ENCODE measurements at places on chromosomes 3 and 15.

GRCh38 chr3:159172473-159172872 is 370.6 kb downstream of the MFSD1 start:
- no peak for DNase-seq

GRCh38 chr3:101941318-101942040 is 92.2 kb downstream of the NFKBIZ start:
- DNase-seq = no peak

- no peak for DNase-seq
These were observed 160.2 kb downstream of the PDCD6IP start for GRCh38 chr3:33958661-33959060.

DNA sequence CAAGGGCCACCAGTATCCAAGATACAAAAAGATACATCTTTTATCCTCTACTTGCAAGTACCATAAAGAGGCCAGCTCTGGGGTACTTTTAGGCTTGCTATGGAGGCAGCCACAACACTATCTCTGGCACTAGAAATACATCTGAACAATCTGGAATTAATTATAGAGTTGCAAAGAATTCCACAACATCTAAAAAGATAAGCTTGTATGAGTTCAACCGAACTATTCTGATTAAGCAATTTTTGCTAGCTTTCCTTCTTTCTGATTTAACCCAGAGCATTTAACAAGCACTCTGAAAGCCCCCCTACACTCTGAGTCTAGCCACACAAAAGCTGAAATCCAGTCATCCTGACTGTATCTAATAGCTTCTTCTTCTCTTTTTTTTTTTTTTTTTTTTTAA is 95.4 kb downstream of the FRMD5 start:
- no peak for DNase-seq

DNA sequence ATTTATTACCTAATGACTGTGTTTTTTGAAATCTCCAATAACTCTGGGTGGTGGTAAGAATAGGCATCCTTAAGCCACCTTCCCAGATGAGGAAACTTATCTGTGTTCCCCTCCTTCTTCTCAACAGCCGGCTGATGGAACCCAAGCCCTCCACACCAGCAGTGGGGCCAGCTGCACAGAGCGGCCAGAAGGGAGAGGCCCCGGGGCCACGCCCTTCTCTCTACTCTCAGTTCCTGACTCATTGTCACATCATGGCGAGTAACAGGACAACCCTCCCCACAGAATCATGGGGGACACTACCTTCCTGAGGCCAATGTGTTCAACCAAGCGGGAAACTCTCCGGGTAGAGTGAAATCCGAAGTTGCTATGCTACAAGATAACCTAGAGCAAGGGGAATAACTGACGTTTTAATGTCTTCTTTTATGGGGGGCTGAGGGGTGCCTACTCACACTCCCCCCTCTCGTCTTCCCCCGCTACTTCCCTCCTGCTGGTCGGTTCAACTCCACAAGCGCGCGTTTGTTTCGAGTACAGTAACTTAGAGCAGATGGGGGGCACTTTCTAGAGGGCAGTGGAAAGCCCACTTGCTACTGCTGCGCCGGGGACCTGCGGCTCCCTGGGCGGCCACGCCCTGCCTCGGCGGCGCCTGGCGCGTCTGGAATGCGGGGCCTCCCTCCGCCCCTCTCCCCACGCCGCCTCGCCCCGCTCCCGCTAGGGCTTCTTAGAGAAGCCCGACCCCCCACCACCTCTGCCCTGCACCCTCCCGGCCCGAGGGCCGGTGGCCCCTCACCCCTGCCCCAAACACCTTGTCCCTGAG is 621 bp downstream of the ANXA2 start:
- no peak for DNase-seq

DNA sequence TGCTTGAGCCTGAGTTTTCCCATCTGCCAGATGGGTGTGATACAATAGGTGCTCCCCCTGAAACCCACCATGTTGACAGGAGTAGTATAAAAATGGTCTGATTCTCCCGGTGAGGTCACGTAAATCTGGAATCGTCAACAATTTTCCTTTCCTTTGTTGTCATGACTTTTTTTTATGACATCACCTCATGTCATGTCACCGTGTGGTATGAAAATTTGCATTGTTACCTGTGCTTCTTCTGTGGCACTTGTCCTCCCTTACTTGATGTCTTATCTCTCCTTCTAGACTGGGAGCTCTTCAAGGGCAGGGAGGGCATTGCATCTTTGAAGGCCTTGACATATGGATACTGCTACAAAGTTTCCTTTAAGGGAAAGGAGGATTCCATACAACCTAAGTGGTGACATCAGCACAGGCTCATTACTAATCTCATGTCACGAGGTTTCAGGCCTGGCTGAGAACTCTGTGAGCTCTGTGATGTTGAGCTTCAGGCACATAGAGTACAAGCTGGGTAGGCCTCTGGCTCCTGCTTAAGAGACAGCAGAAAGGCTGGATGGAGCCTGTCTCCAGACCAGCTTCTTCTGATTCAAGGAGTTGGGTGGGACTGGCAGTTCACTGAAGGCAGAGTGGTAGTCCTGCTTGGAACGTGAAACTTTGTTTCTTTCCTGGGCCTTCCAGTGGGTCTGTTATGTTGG is 66.3 kb downstream of the LPP start:
- no peak for DNase-seq

- DNase-seq = peak; percentile 47
These were observed 127.9 kb downstream of the ST8SIA2 start for GRCh38 chr15:92521624-92522008.

DNA sequence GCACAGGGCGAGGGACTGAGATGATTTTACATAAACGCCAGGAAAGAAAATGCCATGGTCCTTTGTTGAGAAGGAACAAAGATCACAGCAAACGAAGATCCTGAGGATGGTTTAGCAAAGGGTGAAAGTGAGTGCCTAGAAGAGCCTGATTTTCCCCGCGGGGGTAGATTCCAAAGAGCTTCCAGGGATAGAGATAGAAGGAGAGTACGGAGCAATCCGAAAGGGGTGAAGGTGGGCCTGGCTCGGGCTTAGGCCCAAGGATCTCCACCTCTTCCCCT is 977 bp downstream of the CDC25A start:
- no peak for DNase-seq

GRCh38 chr15:52486003-52486996 is 42.4 kb downstream of the MYO5A start:
- no peak for DNase-seq

GRCh38 chr3:190580417-190580816 is 66.5 kb downstream of the IL1RAP start:
- DNase-seq = no peak

- no peak for DNase-seq
These were observed 63.4 kb downstream of the CYP19A1 start for GRCh38 chr15:51274956-51275355.

DNA sequence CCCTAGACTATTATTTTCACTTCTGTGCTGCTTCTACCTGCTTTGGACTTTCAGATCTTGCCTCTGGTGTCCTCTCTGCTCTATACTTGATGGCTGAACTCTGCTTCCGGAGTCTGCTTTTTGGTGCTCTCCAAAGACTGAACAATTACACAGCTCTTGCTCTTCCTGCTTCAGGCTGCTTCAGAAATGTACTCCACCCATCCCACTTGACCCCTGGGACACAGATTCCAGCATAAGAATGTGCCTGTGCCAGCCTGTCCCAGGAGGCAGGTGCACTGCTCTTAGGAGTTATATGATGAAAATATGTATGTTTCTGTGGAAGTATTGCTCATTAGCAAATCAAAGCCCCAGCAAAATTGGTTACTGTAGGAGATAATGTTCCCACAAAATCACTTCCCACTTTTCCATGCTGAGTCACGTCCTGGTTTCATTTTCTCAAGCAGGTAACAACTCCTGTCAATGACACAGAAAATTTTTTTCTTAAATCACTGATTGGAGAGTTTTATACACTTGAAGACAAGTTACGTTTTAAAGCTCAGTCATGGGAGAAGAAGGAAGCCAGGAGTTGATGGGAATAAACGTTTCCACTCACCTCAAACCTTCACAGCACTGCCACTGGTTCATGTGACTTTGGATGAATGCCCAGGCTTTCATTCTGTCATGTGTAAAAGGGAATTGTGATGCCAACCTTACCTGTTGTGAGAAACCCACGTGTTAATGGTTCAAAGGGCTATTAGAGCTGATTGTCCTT is 239.4 kb upstream of the ZPLD1 start:
- no peak for DNase-seq

DNA sequence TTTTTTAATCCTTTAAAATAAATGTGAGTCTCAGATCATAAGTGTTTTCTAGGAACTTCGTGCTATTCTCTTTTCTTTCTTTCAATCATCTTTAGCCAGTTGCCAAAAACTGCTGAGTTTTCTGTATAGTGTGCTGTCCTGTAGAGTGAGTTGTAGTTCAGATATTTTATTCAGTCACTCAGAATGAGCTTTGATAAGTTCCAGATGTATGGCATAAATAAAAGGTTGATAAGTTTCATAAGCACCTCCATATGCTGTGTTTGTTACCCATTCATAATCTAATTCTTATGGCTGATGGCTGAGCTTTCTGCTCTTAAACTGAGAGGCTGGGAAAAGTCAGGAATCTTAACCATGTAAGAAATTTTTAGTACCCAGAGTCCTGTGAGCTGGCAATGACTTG is 59.3 kb upstream of the COL6A6 start:
- no peak for DNase-seq

DNA sequence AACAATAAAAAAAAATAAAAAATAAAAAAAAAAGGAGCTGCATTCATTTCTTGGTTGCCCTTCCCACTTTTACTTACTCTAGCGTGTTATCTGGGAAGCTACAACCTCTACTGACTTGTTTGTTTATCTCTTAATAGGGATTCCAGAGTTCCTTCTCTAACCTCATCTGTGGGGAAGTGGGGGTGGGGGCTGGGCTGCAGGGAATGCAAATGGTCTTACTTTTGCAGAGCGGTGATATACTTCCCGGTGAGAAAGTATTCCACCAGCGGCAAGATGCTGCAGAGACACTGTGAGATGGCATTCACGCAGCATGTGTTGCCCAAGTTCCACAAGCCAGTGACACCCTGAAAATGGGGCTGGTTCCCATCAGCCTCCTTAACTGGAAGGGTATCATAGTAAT is 2.1 kb downstream of the USP50 start:
- DNase-seq = no peak

DNA sequence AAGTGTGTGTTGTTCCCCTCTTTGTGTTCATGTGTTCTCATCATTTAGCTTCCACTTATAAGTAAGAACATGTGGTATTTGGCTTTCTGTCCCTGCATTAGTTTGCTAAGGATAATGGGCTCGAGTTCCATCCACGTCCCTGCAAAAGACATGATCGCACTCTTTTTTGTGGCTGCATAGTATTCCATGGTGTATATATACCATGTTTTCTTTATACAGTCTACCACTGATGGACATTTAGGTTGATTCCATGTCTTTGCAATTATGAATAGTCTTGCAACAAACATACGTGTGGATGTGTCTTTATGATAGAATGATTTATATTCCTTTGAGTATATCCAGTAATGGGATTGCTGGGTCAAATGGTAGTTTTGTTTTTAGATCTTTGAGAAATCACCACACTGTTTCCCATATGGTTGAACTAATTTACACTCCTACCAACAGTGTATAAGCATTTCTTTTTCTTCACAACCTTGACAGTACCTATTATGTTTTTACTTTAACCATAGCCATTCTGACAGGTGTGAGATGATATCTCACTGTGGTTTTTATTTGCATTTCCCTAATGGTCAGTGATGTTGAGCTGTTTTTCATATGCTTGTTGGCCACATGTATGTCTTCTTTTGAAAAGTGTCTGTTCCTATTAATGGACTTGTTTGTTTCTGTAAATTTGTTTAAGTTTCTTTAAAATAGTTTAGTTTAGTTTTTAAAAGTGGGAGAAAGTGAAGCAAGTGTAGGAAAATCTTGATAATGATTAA is 21.9 kb upstream of the SLC30A4 start:
- no peak for DNase-seq

DNA sequence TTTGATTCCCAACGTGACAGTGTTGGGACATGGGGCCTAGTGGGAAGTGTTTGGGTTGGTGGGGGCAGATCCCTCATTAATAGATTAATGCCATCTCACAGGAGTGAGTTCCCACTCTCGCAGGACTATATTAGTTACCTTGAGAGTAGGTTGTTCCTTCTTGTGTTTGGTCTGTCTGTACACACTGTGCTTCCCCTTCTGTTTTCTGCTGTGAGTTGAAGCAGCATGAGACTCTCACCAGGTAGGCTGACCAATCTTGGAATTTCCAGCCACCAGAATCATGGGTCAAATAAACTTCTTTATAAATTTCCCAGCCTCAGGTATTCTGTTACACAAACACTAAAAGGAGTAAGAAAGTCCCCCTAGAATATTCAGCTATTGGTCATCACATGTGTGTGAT is 145.4 kb downstream of the ERC2 start:
- DNase-seq = no peak

GRCh38 chr3:125024817-125025216 is 31.0 kb downstream of the HEG1 start:
- DNase-seq = no peak

GRCh38 chr3:170387950-170388349 is 30.4 kb downstream of the SKIL start:
- DNase-seq = no peak

DNA sequence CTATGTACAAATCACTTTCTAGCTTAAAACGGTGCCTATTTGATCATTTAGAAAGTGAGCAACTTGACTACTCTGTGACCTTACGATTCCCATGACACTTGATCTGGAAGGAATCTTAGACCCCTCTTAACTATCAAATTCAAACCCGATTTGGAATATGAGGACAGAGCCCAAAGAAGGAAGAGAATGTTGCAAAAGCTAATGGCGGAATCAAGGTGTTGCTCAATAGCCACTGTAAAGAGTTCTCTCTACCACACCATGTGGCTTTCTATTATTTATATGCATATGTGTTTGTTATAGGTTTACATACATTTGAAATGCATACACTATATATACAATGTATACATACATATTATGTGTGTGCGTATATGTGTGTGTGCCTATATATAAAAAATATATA is 39.9 kb downstream of the PYDC2 start:
- no peak for DNase-seq

DNA sequence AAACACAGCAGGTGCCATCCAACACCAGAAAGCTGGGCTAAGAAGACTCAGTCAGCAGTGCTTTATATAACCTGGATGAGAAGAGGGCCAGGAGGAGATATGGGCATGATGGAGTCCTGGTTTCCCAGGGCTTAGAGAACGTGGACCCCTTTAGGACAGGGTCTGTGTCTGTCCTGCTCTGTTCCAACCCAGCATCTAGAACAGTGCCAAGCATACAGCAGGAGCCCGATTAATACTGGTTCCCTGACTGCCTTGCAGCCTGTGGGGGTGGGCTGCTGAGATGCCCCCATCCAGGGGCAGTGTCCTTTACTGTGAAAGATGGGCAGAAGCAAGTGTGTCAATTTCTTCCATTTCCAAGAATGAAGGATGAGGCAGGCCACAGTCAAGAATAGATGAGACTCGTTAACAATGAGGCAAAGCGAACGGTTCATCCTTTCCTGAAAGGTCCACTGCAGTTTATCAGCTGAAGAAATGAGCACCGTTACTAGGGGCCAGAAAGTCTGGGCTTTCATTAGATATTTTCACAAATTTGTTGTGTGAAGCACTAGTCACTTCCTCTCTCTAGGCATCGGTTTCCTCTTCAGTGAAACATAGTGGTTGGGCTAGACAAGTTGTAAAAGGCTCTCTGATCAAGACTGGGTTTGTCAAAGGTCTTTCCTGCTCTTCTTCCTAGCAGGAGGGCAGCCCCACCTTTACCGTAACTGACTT is 72.0 kb upstream of the HERC1 start:
- DNase-seq = no peak

GRCh38 chr3:50275141-50275995 is 3.5 kb upstream of the LSMEM2 start:
- no peak for DNase-seq

- DNase-seq = no peak
These were observed 104.7 kb downstream of the UNC13C start for GRCh38 chr15:54082836-54083492.

All from non-pigmented ciliary epithelial cell (primary cell).